ENCODE measurements at places on chromosomes 1 and 21.

- no peak for DNase-seq
Measured at GRCh38 chr1:42691157-42691498, 8.9 kb downstream of the YBX1 start.

- DNase-seq = no peak
Measured at GRCh38 chr1:66415866-66416265, 118.1 kb upstream of the SGIP1 start.

DNA sequence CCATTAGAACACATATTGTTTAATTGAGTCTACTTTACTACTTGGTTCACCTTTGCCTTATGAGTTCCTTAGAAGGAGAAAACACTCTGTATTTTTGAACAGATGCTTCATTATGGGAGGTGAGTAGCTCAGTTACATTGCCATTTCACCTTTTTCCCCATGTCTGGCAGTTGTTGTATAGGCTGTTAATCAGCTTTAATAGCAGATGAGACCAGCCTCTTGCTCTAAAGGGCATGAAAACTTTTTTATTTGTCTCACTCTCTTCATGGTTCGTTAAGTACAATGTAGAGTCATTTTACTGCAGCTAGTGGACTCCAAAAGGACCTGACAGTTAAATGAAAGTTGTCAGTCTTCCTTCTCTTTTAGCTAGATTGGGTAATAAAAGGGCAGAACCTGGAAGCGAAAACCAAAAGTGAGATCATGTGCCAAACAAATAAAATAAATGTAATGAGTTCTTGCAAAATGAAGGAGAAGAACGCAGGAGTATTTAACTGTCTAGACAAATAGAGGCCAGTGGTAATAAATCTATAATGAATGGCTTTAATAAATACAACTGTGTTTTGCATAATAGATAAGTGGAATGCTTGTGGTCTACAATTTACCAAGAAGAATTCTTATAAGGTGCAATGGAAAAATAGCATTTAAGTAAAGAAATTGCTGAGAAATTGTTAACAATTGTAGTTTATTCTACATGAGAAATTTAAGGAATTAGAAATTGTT, 180.0 kb upstream of the NEGR1 start:
- no peak for DNase-seq

DNA sequence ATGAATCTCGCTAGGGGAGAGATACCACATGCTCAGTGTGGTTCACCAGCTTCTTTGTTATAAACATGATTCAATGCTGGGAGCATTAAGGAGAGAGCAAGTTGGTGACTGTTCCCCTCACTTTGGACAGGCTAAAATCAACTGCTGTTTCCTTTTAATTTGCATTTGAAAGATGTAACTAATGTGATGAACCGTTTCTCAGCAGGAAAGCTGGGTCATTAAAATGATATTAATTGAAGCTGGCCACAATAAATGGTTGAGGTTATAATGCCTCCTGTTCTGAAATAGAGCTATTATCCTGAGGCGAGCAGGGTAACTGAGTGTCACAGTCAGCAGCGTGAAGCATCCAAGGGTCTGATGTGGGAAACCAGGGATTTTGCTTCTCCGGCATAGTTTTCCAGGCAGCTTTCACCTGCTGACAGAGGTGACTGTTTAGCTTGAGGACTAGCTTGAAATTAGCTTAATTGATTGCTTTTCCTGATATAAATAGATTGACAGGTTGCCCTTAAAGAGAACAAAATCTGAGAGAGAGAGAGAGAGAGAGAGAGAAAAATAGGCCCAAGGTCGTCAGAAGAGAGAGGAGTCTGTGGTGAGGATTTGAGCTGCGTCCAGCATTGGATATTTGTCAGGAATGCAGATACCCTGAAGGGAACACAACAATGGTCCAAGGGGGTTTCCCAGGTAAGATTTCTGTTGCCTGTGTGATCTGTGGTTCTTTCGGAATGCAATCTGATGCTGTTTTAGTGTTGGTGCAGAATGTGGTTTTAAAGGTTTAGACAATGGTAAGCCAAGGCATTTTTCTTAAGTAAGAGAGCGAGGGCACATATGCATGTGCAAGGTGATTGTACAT, 209.7 kb downstream of the PATJ start:
- DNase-seq = no peak

DNA sequence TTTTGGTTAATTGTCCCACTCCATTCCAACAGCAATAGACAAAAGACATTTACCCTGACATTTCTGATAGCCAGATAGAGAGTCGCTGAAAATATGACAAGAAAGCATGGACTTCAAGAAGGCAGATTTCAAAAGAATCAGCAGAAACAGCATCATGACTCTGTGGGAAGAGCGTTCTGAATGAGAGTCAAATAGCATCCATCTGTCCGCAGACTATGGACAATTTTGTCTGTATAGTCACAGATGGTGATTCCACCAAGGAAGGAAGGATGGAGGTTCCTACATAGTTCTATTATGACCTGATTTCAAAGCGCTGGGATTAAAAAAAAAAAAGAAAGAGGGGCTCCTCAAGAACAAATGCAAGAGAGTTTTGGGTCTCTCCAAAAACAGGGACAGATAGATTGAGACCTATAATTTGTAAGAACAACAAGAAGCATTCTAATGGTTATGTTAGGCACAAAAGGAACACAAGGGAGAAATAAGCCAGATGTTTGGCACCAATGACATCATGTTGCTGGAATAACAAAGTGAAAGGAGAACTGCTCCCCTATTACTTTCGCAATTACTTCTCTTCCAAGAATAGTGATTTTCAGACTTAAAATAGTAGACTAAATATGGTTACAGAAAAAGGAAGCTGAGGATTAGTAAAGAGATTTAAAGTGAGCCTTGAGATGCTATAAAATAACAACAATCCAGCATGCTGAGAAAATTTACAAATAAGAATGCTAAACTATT, 28.5 kb downstream of the NIBAN1 start:
- no peak for DNase-seq

- no peak for DNase-seq
Measured at GRCh38 chr1:11187494-11187893, 1.7 kb upstream of the ANGPTL7 start.

DNA sequence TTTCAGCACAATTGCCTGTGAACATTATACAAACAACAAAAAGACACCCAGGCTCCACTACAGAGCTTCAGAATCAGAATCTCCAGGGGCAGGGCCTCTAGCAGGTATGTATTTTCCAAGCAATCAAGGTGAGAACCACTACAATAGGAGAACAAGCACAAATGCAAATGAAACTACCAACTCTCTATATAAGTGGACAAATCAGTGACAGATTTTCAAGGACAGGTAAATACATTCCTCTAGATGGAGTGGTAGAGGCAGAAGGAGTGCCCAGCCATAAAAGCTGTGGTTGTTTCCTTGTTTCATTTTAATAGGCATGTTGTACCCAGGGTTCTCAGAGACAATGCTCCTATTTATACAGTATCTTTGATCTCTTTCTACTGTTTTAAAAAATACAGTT, 20.1 kb upstream of the CCDC17 start:
- DNase-seq = no peak

- DNase-seq = no peak
Measured at GRCh38 chr1:98048751-98049325, 128.0 kb upstream of the DPYD start.

- DNase-seq = no peak
Measured at GRCh38 chr1:94713472-94714141, 106.5 kb upstream of the SLC44A3 start.

DNA sequence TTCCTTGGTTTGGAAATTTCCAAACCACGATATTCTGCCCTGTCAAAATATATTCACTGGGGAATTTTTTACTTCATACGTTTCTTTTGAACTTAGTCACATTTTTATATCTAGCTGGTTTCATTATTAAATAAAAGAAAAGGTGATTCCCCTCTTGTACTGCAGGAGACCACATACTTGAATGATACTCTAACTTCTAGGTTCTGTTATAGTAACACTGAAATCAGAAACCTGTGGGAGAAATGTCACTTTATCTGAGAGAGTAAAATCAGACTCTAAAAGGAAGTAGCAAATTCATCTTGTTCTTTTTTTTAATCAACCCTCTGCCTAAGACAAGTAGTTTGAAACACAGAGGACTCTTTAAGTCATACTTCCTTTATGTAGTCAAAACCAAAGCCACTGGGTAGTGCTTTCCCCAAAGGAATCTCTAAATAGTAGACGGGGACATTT, 34.4 kb downstream of the MRPL39 start:
- no peak for DNase-seq

GRCh38 chr1:45979074-45979777, 153.2 kb downstream of the PIK3R3 start:
- no peak for DNase-seq

- DNase-seq = no peak
Measured at GRCh38 chr1:3539707-3540425, 71.4 kb downstream of the MEGF6 start.

- DNase-seq = no peak
Measured at GRCh38 chr21:45598666-45599065, 44.9 kb upstream of the PCBP3 start.

GRCh38 chr1:165712764-165713163, 14.4 kb upstream of the ALDH9A1 start:
- no peak for DNase-seq

DNA sequence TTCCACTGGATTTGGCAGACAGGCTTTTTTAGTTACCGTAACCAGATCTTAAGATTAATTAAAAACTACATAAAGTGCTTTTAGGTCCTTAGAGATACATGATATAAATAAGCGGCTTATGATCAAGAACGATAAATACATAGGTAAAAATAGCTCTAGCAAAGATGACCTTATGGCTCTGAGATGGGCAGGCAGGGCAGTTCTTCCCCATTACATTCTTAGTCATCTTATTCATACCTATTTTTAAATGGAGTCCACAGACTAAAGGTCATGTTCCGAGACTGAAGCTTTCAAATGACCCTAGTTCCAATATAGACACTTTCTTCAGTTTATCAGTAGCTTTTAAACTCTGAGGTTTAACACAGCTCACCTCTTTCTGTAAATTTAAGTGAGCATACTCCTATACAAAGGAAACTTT, 4.3 kb downstream of the MCL1 start:
- no peak for DNase-seq

- no peak for DNase-seq
Measured at GRCh38 chr1:222171005-222171404, 376.9 kb downstream of the HHIPL2 start.

DNA sequence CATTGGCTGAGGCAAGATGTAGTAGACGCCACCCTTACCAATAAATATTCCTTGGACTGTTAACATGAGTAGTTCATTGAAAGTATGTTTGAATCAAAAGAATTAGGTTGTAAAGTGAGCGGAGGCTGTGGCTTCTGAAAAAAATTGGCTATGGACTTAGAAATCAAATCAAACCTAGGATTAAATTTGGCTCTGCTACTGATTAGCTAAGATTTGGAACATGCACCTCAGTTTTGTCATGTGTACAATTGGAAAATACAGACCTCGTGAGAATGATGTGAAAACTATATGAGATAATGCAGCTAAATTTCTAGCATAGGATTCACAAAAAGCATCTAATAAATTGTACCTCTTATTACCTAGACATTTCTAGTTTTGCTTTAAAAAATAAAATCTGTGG, 85.3 kb upstream of the USP25 start:
- no peak for DNase-seq

DNA sequence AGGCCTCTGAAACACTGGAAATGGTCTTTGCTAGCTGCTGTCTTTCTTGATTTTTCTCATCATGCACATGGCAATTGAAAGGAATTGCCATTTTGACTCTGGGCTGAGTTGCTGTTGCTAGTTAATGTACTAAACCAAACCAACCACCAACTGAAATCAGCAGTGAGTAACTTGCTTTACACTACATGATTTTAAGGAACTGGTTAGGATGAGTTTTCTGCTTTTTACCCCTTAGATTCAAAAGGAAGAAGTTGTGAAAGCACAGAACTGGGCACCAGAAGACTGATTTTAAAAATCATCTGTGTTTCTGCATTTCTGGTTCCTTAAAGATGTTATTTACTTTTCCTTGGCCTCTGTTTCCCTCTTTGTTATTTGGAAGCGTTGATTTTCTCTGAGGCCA, 361.9 kb downstream of the HLX start:
- no peak for DNase-seq

GRCh38 chr1:209742409-209743144, 13.3 kb upstream of the TRAF3IP3 start:
- no peak for DNase-seq

DNA sequence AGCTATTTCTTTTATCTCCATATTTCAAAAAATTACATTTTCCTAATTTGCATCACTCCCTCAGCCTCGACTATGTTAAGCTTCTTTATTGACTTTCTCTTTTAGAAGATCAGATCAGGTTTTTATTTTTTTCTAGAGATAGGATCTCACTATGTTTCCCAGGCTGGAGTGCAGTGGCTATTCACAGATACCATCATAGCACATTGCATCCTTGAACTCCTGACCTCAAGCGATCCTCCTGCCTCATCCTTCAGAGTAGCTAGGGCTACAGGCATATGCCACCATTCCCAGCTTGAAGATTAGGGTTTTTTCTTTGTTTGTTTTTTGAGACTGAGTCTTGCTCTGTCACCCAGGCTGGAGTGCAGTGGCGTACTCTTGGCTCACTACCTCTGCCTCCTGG, 20.1 kb downstream of the UCK2 start:
- no peak for DNase-seq

DNA sequence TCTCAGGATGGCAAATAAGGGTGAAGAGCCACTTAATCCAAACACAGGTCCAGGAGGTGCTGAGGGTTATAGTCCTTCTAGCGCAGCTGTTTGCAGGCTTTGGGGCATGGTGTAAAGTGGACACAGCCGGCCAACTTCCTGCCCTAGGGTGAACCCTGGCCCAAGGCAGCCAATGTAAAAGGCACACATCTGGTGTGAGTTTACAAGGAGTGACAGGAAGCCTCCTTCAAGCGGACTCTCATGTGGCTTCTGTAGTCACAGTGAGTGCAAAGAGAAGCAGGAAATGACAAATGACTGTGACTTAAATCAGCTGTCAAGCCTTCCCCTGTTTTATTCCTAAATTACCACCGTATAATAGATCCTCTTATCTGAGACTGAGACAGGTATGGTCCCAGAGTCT, 213.0 kb downstream of the CRB1 start:
- DNase-seq = no peak

- DNase-seq = no peak
Measured at GRCh38 chr1:114218361-114219171, 64.9 kb upstream of the SYT6 start.

GRCh38 chr1:17874231-17874630, 119.1 kb downstream of the ACTL8 start:
- DNase-seq = no peak

GRCh38 chr1:52947490-52947889, 20.4 kb downstream of the SCP2 start:
- DNase-seq = no peak

DNA sequence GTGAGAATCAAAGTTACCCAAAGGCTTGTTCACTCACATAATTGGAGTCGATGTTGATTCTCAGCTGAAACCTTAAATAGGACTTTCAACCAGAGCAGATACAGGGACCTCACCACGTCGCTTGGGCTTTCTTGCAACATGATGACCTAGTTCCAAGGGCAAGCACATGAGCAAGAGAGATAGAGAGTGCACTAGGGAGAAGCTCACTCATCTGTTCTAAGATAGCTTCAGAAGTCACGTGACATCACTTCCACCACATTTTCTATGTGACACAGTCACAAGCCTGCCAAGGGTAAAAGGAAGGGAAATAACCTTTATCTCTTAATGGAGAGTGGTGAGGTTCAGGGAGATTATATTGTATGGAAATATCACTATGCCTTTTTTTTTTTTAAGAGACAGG, 470.1 kb upstream of the PLXNA2 start:
- DNase-seq = no peak

- DNase-seq = no peak
Measured at GRCh38 chr1:161885003-161885402, 118.9 kb downstream of the ATF6 start.

GRCh38 chr1:154623358-154623757, 15.4 kb upstream of the ADAR start:
- no peak for DNase-seq

GRCh38 chr1:17075470-17076255, 21.8 kb upstream of the SDHB start:
- no peak for DNase-seq

Data from stimulated activated CD4-positive, alpha-beta T cell treated with anti-CD3 and anti-CD28 coated beads, Interleukin-4, amount 100 ng/mL, for 48 hours (primary cell).